Mesenchymal stem cell (in vitro differentiated cells and primary cell): ENCODE measurements at places on chromosomes 6 and 20.

GRCh38 chr6:167776906-167777627 is 49.6 kb upstream of the AFDN start:
- H3K36me3 ChIP-seq = no peaks in the 10 kb centered on the region
- H3K27ac ChIP-seq = no peak overlapping the region
- no peaks in the 10 kb centered on the region for H3K4me1 ChIP-seq
- no peaks in the 10 kb centered on the region for H3K27me3 ChIP-seq
- DNase-seq = no peak
- H3K4me3 ChIP-seq = no peak overlapping the region

GRCh38 chr6:39706819-39707335 is 18.3 kb downstream of the KIF6 start:
- peaks cover 2% of the 10 kb centered on the region for H3K4me1 ChIP-seq
- H3K4me3 ChIP-seq = no peak overlapping the region
- H3K27me3 ChIP-seq = no peaks in the 10 kb centered on the region
- no peaks in the 10 kb centered on the region for H3K36me3 ChIP-seq
- H3K27ac ChIP-seq = no peak overlapping the region

DNA sequence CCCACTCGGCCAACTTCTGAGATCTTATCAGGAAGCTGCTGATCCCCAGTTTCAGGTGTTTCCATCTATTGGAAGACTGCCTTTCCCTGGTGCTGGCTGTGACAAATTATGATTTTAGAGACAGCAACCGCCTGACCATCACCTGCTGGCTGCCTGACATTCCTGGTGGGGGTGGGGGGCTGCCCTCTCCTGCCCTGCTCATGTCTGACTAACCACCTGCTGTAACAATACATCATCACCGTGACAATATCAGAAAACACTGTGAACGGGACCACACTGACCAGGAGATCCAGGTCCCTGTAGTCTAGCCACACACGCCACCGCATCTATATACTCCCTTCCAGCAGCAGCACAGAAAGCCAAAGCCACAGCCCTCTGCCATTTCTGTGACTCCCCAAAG is 537.5 kb downstream of the QKI start:
- no peak overlapping the region for H3K27ac ChIP-seq
- H3K36me3 ChIP-seq = no peaks in the 10 kb centered on the region
- H3K27me3 ChIP-seq = no peaks in the 10 kb centered on the region
- DNase-seq = no peak
- no peak overlapping the region for H3K4me3 ChIP-seq

GRCh38 chr6:40477246-40478126 is 109.7 kb downstream of the LRFN2 start:
- no peak overlapping the region for H3K4me3 ChIP-seq
- peak; percentile 36 for DNase-seq
- no peak overlapping the region for H3K27ac ChIP-seq
- no peaks in the 10 kb centered on the region for H3K4me1 ChIP-seq
- H3K36me3 ChIP-seq = no peaks in the 10 kb centered on the region

- DNase-seq = no peak
- no peaks in the 10 kb centered on the region for H3K27me3 ChIP-seq
- peaks cover 16% of the 10 kb centered on the region for H3K4me1 ChIP-seq
Measured at GRCh38 chr20:50759678-50760077, 28.3 kb downstream of the PARD6B start.

DNA sequence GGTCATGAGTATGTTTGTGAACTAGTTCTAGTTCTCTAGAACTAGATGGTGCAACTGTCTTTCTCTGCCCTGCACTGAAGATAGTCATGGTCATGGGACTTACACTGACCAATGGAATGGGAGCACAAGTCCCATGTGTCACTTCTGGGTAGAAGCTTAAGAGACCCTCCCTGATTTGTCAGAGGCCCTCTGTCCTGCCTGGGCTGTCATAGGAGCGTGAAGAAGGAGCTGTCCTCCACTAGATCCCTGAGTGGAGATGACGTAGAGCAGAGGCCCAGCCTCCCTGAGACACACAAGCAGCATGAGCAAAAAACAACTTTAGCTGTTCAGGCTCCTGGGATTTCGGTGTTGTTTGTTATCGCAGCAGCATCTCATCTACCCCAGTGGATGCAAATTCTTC is 514.5 kb downstream of the PREX1 start:
- no peak overlapping the region for H3K4me3 ChIP-seq
- H3K36me3 ChIP-seq = no peaks in the 10 kb centered on the region
- DNase-seq = peak; percentile 17
- peaks cover 49% of the 10 kb centered on the region for H3K27me3 ChIP-seq
- H3K4me1 ChIP-seq = no peaks in the 10 kb centered on the region

DNA sequence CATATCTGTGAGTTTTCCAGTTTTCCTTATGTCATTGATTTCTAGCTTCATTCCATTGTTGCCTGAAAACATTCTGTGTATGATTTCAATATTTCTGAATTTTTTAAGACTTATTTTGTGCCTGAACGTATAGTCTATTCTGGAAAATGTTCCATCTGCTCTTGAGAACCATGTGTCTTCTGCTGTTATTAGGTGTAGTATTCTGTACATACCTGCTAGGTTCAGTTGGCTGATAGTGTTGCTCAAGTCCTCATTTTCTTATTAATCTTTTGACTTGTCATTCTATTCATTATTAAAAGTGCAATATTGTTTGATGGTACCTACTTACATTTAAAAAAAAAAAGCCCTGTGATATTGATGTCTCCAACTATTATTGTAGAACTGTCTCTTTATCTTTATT is 869.8 kb upstream of the MAN1A1 start:
- no peak overlapping the region for H3K27ac ChIP-seq
- no peaks in the 10 kb centered on the region for H3K4me1 ChIP-seq
- H3K27me3 ChIP-seq = no peaks in the 10 kb centered on the region
- no peaks in the 10 kb centered on the region for H3K36me3 ChIP-seq

GRCh38 chr6:124334359-124334758 is 530.7 kb downstream of the NKAIN2 start:
- no peak overlapping the region for H3K27ac ChIP-seq
- no peaks in the 10 kb centered on the region for H3K4me1 ChIP-seq
- H3K27me3 ChIP-seq = no peaks in the 10 kb centered on the region
- H3K4me3 ChIP-seq = no peak overlapping the region

DNA sequence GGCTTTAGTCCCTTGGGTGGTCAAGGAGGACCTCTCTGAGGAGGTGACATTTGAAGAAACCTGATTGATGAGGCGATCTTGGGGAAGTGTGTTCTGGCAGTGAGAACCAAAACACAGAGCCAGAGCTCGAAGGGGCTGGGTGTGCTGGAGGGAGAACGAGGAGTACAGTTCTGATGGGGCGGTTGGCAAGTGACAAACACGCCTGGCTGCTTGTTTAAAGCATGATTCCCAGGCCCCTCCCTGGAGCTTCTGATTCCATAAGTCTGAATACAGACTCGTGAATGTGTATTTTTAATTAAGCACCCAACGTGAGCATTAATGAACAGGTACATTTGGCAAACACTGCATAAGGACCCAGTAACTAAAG is 886 bp upstream of the NFATC2 start:
- no peak overlapping the region for H3K4me3 ChIP-seq
- H3K36me3 ChIP-seq = no peaks in the 10 kb centered on the region
- no peak overlapping the region for H3K27ac ChIP-seq
- peaks cover 54% of the 10 kb centered on the region for H3K27me3 ChIP-seq
- DNase-seq = no peak

GRCh38 chr20:61980647-61981583 is 84.8 kb downstream of the TAF4 start:
- no peak overlapping the region for H3K27ac ChIP-seq
- peak; percentile 21 for DNase-seq

DNA sequence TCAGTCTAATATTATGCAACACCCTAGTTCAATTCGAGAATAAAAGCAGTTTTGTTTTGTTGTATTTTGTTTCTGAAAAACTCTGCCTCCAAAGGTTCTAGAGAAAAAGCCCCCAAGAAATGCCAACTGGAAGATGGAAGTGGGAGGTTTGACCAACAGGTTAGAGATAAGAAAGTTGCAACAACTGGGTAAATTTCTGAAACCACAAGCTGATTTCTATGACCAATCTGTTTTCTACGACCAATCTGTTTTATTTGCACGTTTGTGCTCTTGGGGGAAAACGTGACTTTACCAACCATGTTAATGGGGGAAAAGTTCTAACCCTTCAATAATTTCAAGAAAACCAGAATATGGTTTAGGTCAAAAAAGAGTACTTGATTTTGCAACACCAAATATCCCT is 173.2 kb downstream of the PDE7B start:
- no peak overlapping the region for H3K27ac ChIP-seq
- H3K4me3 ChIP-seq = no peak overlapping the region
- H3K36me3 ChIP-seq = no peaks in the 10 kb centered on the region
- no peaks in the 10 kb centered on the region for H3K27me3 ChIP-seq
- H3K4me1 ChIP-seq = no peaks in the 10 kb centered on the region

DNA sequence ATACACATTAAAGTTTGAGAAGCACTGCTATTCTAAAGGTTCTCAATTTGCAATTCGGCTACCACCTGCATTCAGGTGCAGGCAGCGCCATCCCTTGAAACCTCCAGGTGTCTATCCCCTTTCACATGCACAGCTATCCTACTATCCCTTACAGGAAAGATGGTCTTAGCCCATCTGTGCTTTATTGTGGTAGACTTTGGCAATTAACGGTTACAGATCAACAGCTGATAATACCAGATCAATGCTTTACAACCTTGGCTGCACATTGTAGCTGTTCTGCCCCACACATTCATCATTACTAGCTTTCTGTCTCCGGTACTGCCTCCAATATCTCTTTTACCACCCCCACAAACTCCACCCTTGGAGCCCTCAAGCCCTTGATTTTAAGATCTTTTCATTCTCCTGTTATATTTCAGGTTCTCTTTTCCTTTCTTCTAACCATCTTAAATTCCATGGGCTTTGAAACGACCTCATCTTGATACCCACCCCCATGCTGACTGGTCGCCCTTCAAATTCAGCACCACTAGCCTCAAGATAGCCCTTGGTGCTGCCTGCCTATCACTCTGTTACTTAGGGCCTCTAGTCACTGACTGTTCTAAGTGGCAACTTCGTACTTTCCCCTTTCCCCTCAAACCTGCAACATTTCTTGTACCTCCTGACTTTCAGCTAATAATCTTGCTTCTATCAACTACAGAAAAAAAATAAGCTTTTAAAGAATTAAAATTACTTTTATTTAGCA is 50.8 kb downstream of the SPTLC3 start:
- H3K4me1 ChIP-seq = peaks cover 2% of the 10 kb centered on the region
- no peaks in the 10 kb centered on the region for H3K27me3 ChIP-seq
- no peak overlapping the region for H3K4me3 ChIP-seq
- no peak overlapping the region for H3K27ac ChIP-seq

- H3K36me3 ChIP-seq = no peaks in the 10 kb centered on the region
- no peak overlapping the region for H3K4me3 ChIP-seq
- H3K27ac ChIP-seq = no peak overlapping the region
- no peak for DNase-seq
Measured at GRCh38 chr6:20870021-20870420, 335.8 kb downstream of the CDKAL1 start.

- no peak overlapping the region for H3K27ac ChIP-seq
- H3K36me3 ChIP-seq = no peaks in the 10 kb centered on the region
- peaks cover 4% of the 10 kb centered on the region for H3K4me1 ChIP-seq
- no peak overlapping the region for H3K4me3 ChIP-seq
- DNase-seq = peak; percentile 33
- peaks cover 43% of the 10 kb centered on the region for H3K27me3 ChIP-seq
Measured at GRCh38 chr20:46013829-46014516, 5.3 kb downstream of the MMP9 start.

DNA sequence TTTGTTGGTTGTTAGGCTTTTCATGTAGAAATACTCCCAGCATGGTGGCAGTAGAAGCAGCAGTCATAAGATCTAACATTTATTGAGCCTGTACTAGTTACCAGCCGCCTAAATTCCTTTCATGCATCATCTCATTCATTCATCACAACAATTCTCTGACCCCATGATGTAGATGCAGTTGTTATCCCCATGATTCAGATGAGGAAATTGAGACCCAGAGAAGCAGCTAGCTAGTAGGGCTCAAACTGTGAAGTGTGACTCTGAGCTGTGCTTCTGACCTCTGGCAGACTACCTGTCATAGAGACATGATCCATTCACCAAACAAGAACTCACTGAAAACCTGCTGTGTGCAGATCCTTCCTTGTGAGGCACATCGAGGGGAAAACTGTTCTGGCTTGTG is 16.9 kb downstream of the RREB1 start:
- DNase-seq = peak; percentile 43
- H3K36me3 ChIP-seq = peaks cover 9% of the 10 kb centered on the region
- H3K4me3 ChIP-seq = no peak overlapping the region
- H3K4me1 ChIP-seq = peaks cover 4% of the 10 kb centered on the region
- H3K27ac ChIP-seq = peak overlapping the region; percentile 57
- no peaks in the 10 kb centered on the region for H3K27me3 ChIP-seq

GRCh38 chr20:47315339-47316056 is 41.0 kb downstream of the ZMYND8 start:
- H3K4me1 ChIP-seq = peaks cover 35% of the 10 kb centered on the region

- no peak overlapping the region for H3K4me3 ChIP-seq
- no peaks in the 10 kb centered on the region for H3K4me1 ChIP-seq
- no peak overlapping the region for H3K27ac ChIP-seq
- H3K36me3 ChIP-seq = no peaks in the 10 kb centered on the region
- no peaks in the 10 kb centered on the region for H3K27me3 ChIP-seq
Measured at GRCh38 chr6:130632897-130633296, 194.3 kb upstream of the SMLR1 start.

- H3K27me3 ChIP-seq = peaks cover 3% of the 10 kb centered on the region
- DNase-seq = no peak
- H3K36me3 ChIP-seq = no peaks in the 10 kb centered on the region
Measured at GRCh38 chr6:27911956-27912446, at the start of gene OR2B2. Gene OR2B2 (minus strand): TSS chr6:27912396. CDS start chr6:27912319, 77 bp downstream.

DNA sequence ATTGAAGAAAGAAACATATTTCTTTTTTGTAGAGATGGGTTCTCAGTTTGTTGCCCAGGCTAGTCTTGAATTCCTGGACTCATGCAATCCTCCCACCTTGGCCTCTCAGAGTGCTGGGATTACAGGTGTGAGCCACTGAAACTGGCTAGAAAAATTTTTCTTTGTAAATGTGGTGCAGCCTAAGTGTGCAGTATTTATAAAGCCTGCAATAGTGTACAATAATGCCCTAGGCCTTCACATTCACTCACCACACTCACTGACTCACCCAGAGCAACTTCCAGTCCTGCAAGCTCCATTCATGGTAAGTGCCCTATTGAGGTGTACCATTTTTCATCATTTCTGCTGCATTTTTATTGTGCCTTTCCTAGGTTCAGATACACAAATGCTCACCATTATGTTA is 31.4 kb downstream of the NHSL1 start:
- DNase-seq = no peak
- peaks cover 31% of the 10 kb centered on the region for H3K36me3 ChIP-seq
- H3K4me3 ChIP-seq = no peak overlapping the region
- no peaks in the 10 kb centered on the region for H3K27me3 ChIP-seq

GRCh38 chr6:16095180-16095579 is 33.7 kb upstream of the MYLIP start:
- H3K27ac ChIP-seq = no peak overlapping the region
- H3K36me3 ChIP-seq = no peaks in the 10 kb centered on the region
- peaks cover 3% of the 10 kb centered on the region for H3K27me3 ChIP-seq
- H3K4me3 ChIP-seq = no peak overlapping the region
- no peaks in the 10 kb centered on the region for H3K4me1 ChIP-seq

GRCh38 chr6:132648828-132649227 is 10.2 kb downstream of the TAAR1 start:
- DNase-seq = no peak
- no peak overlapping the region for H3K4me3 ChIP-seq
- no peak overlapping the region for H3K27ac ChIP-seq
- H3K36me3 ChIP-seq = no peaks in the 10 kb centered on the region
- H3K27me3 ChIP-seq = no peaks in the 10 kb centered on the region
